ENCODE measurements at places on chromosomes 3 and 15.

- DNase-seq: no peak
Measured at GRCh38 chr3:116226266-116226665, 219.0 kb downstream of the LSAMP start.

DNA sequence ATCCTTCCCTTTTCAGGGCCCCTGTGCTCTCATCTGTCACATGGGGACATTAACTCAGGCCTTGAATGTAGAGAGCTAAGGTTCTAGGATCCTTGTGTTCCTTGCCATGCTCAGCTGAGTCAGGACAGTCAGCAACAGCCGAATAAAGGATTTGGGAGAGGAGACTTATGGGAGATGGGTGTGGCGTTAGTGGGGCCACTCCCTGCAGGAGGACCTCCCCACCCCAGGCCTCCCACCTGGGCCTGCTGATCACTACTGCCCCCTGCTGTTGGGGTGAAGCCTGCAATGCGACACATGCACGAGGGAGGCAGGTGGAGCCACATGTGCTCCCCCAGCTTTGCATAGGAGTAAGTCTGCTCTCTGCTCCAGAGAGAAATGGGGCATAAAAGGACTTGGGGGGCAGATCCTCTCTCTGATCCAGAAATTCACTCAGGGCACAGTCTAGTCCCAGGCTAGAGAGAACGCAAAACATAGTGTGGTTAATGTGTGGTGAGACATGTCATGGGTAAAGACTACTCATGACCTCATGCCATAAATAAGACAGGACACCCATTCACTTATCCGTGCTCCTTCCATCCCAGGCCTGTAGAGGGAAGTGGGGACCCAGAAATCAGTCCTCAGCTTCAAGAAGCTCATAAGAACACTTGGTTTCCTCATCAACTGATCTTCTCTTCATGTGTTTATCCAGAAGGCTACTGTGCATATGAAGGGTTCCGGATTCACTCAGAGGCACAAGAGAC is 19.4 kb downstream of the RBP1 start:
- DNase-seq: no peak

DNA sequence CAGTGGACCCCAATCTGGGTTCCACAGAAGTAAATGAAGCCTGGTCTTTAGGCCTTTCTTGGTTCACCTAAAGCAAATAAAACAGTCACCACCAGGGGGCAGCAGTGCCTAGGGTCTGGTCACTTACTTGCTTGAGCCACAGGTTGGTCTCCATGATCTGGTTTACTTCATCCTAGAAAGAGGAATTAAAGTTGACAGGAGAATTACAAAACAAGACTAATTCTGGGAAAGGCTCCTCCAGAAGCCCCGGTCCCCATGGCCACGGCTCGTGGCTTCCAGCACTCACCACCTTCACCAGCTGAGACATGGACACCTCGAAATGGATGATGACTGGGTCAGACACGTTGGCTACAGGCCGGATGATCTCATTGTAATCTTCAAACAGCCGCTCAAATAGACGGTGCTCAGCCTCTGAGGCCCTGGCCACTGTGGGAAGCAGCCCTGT is 2.3 kb downstream of the CHRNA3 start:
- peak; percentile 77 for DNase-seq

GRCh38 chr15:58641660-58642059 is 107.8 kb downstream of the ADAM10 start:
- DNase-seq: no peak

DNA sequence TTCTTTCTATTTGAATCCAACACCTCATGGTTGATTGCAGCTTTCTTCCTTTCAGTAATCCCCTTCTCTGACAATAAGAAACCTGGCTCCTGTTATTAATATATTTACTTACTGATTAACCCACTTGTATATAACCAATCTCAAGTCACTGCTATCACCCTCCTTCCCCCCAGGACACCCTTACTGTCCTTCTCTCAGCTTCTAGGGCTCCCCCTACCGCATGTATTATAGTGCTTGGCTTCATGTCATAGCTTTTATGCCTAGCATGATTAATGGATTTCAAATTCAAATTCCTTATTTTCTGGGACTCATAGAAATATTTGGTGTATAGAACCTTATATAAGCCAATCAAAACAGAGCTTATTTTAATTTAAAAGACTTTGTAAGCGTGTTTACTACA is 75.7 kb upstream of the BNIP2 start:
- no peak for DNase-seq

DNA sequence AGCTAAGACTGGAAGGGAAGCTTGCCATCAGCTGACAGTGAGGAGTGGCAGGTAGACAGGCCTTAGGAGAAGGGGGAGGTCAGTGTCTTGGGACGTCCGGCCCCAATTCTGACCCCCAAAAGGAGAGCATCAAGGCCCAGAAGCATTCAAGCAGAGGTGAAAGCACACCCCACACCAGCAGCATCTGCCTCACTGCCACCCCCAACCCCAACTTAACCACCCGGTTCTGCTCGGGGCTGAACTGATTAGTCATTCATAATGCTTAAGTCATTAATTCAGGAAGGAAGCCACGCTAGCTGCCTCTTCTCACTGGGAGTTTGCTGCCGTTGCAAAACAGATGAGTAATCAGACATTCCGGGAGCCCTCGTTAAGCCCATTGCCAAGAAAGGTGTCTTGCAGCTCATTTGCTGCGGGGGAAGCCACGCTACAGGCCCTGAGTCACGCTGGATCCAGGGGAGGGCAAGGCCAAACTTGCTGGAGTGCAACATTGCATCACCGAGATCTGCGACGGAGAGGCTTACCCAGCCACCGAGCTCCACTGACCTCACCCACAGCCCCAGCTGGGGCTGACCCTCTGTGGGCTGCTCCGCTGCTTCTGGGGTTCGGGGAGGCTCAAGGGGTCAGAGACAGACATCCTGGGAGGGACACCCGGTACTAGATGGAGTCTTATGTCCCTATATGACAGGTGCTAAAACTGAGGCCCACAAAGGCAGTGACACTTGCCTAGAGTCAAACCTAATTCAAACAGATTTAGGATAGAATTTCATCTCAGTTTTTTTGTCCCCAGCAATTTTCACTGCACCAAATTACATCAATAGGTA is 46.4 kb upstream of the HES1 start:
- no peak for DNase-seq

GRCh38 chr3:178476886-178477285 is 59.4 kb upstream of the KCNMB2 start:
- DNase-seq: no peak

DNA sequence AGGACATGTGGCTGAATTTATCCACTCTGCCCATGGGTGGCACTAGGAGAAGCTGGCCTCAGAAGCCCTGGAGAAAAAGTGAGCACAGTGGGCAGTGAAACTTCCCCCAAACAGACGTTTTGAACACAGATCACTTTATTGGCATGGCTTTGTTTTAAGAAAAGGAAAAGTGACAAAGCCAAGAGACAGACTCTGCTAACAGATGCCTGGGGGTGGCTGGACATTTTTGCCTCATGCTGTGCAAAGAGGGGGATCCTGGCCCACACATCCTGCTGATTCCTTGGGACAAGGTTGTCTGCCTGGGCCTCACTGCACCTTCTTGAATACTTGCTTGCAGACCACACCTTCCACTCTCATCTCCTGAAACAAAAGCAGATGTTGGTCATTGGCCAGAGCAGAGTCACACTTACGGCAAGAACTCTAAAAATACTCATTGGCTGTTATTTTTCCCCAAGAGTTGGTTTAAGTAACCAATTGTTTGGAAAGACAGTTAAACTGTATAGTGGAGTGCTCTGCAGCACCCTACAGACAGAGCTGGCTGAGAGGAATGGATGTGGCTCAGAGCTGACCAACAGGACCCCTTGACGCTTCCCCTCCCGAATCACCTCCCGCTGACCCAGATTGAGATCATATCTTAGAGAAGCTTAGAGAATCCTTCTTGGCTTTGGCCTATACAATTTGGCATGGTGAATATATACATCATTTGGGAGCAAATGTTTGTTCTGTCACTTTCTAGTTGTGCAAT is 22.0 kb downstream of the RBP1 start:
- DNase-seq: no peak

DNA sequence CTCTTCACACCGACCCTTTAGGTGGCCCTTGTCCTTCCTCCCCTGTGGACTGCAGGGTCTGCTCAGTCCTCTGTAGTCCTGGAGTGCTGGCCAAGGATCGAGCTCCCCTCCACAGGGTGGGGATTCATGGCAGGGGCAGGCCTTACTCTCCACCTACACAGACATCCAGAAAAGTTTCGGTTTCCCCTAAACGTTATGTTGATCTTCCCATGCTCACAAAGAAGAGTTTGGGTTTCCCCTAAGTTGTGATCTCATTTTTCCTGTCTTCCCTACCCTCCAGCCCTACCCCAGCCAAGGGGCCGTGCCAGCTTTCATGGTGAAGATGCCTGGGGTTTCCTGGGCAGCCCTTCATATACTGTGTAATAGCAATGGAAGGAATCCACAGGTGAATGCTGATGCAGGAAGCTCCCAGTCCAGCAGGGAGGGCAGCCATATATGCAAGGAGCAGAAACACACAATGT is 10.3 kb downstream of the STOML1 start:
- DNase-seq: no peak

- no peak for DNase-seq
Measured at GRCh38 chr15:76337696-76338485, 1.3 kb downstream of the ISL2 start.

- no peak for DNase-seq
Measured at GRCh38 chr3:171790898-171791691, 19.2 kb downstream of the PLD1 start.

DNA sequence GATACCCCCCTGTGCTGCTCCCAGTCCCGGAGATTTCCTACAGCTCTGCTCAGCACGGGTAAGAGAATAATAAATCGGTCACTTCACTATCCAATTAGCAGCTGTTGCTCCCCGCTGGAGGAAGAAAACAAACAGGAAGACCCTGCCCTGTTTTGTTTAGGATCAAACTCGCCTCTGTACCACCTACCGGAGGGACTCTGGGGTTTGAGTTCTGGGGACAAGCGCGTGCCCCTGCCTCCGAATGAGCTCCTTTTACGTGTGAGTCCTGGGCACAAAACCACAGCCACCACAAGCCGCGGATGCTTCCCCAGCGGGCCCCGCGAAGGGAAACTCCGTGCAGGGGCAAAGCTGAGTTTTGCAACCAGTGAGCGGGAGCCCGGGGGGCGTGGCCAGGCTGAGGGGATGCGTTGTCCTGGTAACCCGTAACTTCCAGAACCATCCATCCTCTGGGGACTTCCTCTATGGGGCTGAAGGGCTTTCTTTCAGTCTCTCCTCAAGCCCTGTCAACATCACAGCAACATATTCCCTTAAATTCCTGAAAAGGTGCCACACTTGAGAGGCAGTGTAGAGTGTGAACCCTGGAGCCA is 315.7 kb upstream of the PROK2 start:
- DNase-seq: peak; percentile 84

- no peak for DNase-seq
Measured at GRCh38 chr3:45666757-45667431, 22.3 kb upstream of the SACM1L start.

DNA sequence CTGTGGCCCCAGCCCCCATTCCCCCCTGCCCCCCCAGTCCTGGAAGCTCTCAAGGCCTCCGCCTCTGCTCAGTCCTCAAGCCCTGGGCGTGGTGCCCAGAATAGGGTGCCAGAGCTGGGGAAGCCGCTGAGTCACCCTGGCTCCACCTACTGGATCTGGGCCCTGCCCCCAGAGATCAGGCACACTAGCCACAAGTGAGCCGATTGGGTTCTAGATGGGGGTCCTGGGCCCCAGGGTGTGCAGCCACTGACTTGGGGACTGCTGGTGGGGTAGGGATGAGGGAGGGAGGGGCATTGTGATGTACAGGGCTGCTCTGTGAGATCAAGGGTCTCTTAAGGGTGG is 5.7 kb downstream of the EIF4G1 start:
- peak; percentile 56 for DNase-seq

DNA sequence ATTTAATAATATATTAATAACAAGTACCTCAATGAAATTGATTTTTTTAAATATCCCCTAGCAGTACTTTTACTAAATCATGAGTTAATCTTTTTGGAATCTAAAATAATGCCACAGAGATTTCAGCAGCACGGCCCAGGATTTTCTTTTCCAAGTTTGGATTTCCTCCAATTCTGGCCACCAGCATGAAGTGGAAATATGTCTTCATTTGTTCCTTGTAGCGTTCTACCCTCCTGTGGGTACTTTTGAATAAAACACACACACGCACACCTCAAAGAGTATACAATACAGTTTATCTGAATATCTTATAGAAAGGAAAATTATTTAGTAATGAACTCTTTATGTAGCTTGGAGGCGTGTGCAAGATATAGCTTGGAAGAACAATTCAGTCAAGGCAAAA is 125.1 kb upstream of the STT3B start:
- no peak for DNase-seq

- DNase-seq: no peak
Measured at GRCh38 chr15:27714675-27715074, 384.4 kb downstream of the OCA2 start.

DNA sequence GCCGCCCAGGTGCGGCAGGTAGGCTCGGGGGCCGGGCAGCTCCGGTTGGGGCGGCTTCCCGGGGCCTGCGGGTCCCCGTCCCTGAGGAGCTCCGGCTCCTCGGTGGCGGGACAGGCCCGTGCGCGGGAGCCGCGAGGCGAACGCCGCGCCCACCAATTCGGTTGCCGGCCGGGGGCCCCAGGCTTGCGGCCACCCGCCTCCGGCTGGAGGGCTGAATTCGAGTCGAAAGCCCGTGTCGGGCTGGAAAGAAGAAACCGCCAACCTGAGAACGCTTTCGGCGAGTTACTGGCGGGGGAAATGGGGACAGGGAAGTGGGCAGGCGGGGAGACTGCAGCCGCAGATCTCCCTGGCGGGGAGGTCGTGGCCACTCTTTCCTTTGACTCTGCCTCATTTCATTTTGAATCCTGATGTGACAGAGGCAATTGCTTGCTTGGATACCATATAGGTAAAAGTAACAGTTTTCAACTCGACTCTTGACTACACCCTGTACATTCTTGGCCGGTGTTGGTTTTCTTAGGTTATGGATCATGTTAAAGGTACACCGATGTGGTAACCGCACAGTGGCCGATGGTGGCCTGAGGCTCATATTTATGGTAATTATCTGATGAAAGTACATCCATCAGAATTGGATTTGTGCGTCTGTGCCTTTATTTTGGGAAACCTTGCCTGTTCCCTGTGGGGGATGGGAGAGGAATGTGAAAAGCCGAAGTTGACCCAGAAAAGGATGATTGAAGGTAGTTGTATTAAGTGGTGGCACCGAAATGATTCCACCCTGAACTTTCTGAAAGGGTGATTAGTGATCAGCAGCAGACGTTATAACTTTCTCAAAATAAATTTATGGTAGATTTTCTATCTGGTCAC is 1.7 kb downstream of the B3GNT5 start:
- DNase-seq: no peak

GRCh38 chr15:63457379-63457778 is 47.0 kb upstream of the USP3 start:
- DNase-seq: no peak

DNA sequence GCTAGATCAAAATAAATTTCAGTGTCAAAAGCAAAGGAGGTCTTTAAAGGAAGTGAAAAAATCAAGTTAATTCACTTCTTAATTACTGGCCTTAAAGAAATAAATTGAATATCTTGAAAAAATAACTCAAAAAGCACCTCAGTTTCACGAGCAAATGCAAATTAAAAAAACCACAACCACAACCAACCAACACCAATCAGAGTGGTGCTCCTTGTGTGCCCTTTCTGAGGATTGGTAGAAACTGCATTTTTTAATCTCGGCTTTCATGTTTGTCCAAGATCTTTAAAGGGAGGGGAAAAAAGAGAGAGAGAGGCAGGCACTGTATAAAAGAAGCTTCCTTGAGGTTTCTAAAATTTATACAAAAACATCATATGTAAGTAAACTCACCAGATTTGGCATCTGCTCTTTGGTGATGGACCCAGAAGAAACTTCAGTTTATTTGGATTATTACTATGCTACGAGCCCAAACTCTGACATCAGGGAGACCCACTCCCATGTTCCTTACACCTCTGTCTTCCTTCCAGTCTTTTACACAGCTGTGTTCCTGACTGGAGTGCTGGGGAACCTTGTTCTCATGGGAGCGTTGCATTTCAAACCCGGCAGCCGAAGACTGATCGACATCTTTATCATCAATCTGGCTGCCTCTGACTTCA is at the start of gene GPR15:
Gene GPR15, plus strand, starts transcription at position 357 of the 653 bp plus-strand sequence. Its CDS starts 56 bp downstream, at position 413.
- DNase-seq: no peak
